Spleen (tissue), 13 donors: ENCODE measurements at places on chromosomes 13 and 19. TPM values are rescaled to one million over a fixed set of nuclear protein-coding genes. Genes with fewer than 3 reads are reported as not detected.

The PIN1 gene
- 40.7 TPM for total RNA-seq

The DENND1C gene
- 39.3 TPM for total RNA-seq

The ZIC5 gene
- total RNA-seq = not detected

The RNF113B gene
- total RNA-seq = not detected

The S1PR5 gene
- total RNA-seq = 5.0 TPM

The ZNF90 gene
- total RNA-seq = 12.3 TPM

The AMH gene
- 0.79 TPM for total RNA-seq

The ZFP28 gene
- total RNA-seq = 4.7 TPM

The ZNF211 gene
- total RNA-seq = 20.8 TPM

The AMER2 gene
- total RNA-seq = not detected

The PEPD gene
- total RNA-seq = 56.2 TPM

The KIR2DL3 gene
- total RNA-seq = 0.46 TPM

The ZNF791 gene
- 31.4 TPM for total RNA-seq

The KLK14 gene
- total RNA-seq = not detected

The SMIM24 gene
- total RNA-seq = not detected

The ADGRE2 gene
- total RNA-seq = 183 TPM

The ACP5 gene
- total RNA-seq = 41.7 TPM

The ZNF543 gene
- 12.6 TPM for total RNA-seq

The LAIR1 gene
- 107 TPM for total RNA-seq

The SPINT2 gene
- 79.5 TPM for total RNA-seq
